CD8-positive, alpha-beta memory T cell (primary cell): ENCODE measurements at places on chromosomes 16 and 17.
A peak's percentile ranks its signal among the peaks of the same experiment; 100 is the strongest.

- no peak for DNase-seq
Measured at GRCh38 chr16:49075709-49076108, 205.9 kb downstream of the CBLN1 start.

- no peak for DNase-seq
Measured at GRCh38 chr17:48484850-48485249, 46.0 kb downstream of the HOXB1 start.

GRCh38 chr16:3998793-3999478, 117.3 kb downstream of the ADCY9 start:
- no peak for DNase-seq

- no peak for DNase-seq
Measured at GRCh38 chr17:40551879-40552768, 13.1 kb downstream of the CCR7 start.

DNA sequence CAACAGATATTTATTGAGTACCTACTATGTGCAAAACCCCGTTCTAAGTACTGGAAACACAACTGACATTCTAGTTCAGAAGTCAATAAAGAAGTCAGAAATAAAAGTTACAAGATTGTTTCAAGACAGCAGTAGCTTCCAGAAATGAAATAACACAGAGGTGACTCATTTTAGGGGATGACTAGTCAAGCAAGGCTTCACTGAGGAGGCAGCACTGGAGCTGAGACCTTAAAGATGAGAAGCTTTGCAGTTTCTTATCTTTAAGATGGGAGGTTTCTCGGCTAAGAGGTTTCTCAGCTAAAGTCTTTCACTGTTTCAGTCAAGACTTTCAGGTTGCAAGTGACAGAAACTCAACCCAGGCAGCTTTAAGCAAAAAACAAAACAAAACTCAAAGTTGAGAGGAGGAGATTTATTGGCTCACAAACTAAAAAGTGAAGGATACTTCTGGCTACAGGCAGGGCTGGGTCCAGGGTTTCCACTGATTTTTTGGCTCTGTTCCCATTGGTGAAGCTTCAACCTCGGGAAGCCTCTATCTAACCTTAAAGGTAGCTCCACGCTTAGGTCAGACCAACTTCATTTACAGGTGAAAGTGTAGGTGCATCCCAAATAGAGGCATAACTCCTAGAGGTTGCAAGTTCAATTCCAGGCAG, 7.4 kb upstream of the MMP2 start:
- DNase-seq, result no peak

GRCh38 chr16:23832882-23833281, 2.9 kb upstream of the PRKCB start:
- no peak for DNase-seq

GRCh38 chr16:30985401-30986128, 558 bp downstream of the HSD3B7 start:
- no peak for DNase-seq

- no peak for DNase-seq
Measured at GRCh38 chr16:86882586-86883280, 304.4 kb downstream of the FOXL1 start.

DNA sequence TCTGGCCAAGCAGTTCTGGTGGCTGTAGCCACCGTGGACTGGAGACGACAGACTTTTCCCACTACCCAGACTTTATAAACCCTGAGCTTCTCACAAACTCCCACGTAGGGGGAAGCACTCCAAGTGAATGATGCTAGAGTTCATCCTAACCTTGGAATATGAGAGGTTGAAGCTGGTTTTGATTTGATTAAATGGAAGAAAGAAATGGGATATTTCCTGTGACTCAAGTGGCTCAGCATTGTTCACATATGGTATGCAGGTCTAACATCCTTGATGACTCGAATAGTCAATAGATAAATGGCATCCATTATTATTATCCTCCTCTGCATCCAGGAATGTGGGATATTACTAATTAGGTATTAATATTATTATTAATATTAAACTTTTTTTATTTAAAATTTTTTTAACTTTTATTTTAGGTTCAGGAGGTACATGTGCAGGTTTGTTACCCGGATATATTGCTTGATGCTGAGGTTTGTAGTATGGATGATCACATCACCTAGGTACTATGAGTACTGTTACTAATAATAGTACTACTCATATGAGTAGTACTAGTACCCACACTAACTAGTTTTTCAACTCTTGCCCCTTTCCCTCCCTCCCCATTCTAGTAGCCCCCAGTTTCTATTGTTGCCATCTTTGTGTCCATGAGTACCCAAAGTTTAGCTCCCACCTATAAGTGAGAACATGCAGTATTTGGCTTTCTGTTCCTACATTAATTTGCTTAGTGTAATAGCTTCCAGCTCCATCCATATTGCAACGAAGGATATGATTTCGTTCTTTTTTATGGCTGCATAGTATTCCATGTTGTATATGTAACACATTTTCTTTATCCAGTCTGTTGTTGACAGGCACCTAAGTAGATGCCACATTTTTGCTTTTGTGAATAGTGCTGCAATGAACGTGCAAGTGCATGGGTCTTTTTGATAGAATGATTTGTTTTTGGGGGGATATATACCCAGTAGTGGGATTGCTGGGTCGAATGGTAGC, 22.9 kb downstream of the PIK3R6 start:
- no peak for DNase-seq

DNA sequence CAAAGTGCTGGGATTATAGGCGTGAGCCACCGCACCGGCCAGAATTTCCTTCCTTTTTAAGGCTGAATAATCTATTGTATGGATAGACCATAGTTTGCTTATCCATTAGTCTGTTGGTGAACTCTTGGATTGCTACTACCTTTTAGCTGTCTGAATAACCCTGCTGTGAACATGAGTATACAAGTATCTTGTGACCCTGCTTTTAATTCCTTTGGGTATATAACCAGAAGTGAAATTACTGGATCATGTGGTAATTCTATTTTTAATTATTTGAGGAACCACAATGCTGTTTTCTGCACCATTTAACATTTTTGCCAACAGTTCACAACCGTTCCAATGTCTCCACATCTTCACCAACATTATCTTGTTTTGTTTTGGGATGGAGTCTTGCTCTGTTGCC, 4.6 kb upstream of the OTOA start:
- no peak for DNase-seq

GRCh38 chr16:67039260-67040020, 10.5 kb downstream of the CBFB start:
- DNase-seq, result no peak

- DNase-seq, result no peak
Measured at GRCh38 chr16:85491798-85492294, 121.3 kb upstream of the GSE1 start.

DNA sequence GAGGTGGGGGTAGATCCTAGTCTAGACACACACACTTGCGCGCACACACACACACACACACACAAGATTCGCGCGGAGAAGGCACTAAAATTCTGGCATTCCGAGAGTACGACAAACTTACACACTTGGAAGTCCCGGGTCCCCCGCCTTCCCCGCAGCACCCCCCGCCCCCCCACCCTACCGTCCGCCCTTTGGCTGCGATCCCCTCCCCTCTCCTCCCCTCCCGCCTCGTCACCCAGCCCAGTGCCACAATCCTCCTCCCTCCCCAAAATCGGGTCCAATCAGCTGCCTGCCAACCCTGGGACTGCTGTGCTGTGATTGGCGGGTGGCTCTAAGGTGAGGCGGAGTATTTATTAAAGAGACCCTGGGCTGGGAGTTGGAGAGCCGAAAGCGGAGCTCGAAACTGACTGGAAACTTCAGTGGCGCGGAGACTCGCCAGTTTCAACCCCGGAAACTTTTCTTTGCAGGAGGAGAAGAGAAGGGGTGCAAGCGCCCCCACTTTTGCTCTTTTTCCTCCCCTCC, at the start of gene SOX9:
Gene SOX9 (plus strand): TSS at position 379 of the 522 bp plus-strand sequence. CDS start 372 bp downstream, outside the sequence.
- DNase-seq, result no peak

- no peak for DNase-seq
Measured at GRCh38 chr16:67006930-67007658, 18.7 kb downstream of the CES4A start.

DNA sequence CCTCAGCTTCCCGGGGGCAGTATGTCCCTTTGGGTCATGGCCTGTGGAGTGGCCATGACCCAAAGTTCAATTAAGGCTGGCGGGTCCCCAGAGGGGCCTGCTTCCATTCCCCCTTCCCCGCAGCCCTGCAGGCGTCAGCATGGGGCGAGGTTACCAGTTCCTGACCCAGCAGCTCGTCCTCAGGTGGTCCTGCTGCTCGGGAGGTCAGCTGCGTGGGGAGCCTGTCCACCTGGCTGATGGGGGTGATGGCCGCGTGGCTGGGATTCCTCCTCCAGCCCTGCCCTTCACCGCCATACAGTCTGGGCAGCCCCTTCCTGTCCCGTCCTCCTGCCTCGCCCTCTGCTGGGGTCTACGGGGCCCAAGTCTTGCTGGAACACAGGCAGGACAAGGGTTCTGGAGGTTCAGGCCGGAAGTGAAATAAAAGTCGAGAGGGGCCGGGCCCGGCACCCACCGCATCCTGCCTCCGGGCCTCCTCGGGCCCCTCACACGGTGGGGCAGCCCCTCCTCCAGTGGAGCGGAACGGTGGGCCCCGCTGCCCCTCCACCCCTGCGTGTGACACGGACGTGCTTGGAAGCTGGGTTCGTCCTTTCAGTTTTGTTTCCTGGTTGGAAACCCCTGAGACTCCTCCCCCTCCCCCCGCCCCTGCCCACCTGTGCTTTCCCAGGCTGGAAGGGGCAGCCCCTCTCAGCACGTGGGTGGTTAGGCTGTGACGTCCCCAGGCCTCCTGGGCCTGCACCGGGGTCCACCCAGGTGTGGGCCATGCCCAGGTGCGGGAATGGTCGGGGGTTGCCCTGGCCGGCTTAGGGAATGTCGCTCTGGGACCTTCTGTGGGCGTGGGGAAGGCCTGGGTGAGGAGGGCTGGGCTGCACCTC, 6.8 kb downstream of the UBALD2 start:
- peak; percentile 66 for DNase-seq

DNA sequence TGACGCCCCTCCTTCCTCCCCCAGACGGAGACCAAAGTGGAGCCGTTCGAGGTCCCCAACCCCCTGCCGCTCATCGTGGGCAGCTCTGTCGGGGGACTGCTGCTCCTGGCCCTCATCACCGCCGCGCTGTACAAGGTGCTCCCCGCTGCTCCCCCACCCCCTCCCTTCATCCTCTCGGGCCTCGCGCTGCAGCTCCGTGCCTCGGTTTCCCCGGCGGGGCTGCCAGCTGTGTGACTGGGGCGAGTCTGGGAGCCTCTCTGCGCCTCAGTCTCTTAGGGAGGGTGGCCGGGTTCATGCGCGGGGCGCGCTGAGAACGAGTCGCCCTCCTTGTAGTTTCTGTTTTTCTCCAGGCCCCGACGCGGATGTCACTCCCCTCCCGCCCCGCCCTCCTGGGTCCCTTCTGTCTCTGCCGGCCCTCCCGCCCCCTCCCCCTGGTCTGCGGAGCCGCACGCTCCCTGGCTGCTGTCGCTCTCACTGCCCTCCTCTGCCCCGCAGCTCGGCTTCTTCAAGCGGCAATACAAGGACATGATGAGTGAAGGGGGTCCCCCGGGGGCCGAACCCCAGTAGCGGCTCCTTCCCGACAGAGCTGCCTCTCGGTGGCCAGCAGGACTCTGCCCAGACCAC, 23.7 kb upstream of the ITGAX start:
- peak; percentile 32 for DNase-seq

GRCh38 chr17:82213251-82214011, 789 bp upstream of the CCDC57 start:
- DNase-seq, result peak; percentile 43

DNA sequence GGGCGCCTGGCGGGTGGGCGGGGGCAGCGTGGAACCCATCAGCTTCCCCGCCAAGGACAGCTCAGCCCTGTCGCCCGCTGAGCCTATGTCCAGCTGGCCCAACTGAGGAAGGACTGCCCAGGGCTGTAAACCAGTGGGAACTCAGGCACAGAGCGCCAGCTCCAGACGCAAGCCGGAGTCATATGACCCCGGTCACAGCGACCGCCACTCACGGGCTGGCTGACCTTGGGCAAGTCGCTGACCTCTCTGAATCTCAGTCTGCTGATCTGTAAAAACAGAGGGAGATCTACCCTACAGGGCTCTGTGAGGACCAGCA, 170.0 kb downstream of the C16orf78 start:
- no peak for DNase-seq

DNA sequence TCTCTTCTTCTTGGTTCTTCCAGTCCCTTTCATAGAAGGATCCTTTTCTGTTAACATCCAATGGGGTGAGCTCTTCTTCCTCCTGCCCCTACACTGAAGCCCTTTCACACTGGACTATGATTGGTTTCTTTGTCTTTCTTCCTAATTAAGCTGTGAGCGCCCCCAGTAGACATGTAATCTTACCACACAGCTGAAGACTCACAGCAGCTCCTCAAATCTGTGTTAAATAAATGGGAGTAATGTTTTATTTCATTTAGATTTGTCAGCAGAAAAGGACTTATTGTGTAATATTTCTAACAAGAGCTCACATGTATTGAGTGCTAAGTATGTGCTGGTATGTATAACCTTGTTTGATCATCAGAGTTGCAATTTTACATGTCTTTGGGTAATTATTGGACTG, 55.7 kb downstream of the TOX3 start:
- no peak for DNase-seq

DNA sequence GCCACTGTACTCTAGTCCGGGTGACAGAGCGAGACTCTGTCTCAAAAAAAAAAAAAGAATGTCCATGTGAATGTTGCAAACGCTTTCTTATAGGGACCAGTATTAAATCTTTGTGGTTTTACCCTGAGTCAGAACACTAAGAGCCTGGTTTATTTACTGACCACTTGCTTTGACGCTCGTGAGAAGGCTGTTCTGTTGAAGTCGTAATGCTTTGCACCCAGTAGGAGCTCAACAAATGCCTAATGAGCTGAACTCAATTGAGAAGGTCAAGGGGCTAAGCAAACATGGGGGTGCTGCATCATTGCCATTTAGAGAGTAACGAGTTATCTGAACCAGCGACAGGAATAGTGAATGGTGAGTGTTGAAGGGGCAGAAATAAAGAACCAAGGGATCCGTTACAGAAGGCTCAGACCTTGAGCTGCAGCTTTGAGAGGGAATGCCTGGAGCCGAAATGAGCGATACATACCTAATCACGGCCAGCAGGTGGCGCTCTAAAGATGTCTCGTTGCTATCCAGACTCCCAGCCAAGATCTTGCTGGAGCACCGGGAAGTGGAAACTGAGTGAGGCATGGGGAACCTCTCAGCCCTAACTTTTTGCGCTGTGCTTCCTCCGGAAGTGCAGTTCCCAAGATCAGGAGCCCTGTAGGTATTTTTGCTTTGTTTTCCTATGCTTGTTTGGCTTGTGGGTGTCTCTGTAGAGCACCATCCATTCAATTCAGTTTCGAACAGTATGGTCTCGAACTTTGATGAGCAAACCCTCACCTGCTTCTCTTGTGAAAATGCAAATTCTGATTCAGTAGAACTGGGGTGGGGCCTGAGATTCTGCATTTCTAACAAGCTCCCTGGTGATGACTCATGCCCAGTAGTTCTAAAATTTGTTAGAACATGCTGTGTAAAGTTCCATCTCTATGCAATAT, 12.6 kb upstream of the RNF222 start:
- peak; percentile 61 for DNase-seq

GRCh38 chr17:41617698-41618097, 5.1 kb upstream of the KRT16 start:
- DNase-seq, result no peak

DNA sequence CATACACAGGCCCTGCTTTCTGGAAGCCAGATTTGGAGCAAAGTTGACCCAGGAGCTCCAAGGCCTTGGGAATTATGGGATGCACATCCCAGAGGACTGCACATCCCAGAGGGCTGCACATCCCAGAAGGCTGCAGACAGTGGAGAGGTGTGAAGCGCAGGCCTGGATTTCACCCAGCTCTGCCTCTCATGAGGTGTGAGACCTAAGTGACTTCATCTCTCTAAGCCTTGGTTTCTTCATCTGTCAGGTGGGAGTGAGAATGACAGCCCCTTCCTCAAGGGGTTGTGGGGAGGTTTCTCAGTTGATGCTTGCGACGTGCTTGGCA, 102.3 kb downstream of the GSG1L start:
- no peak for DNase-seq
